Stimulated activated effector memory CD8-positive, alpha-beta T cell treated with anti-CD3 and anti-CD28 coated beads, Interleukin-12 subunit alpha, Interleukin-12 subunit beta, amount 100 ng/mL, for 72 hours (primary cell): ENCODE measurements at places on chromosomes 2 and 18.

- DNase-seq, result no peak
These were observed 36.8 kb upstream of the IGFBP2 start for GRCh38 chr2:216596236-216596979.

- DNase-seq, result no peak
These were observed 89.5 kb downstream of the NBAS start for GRCh38 chr2:15471606-15472005.

DNA sequence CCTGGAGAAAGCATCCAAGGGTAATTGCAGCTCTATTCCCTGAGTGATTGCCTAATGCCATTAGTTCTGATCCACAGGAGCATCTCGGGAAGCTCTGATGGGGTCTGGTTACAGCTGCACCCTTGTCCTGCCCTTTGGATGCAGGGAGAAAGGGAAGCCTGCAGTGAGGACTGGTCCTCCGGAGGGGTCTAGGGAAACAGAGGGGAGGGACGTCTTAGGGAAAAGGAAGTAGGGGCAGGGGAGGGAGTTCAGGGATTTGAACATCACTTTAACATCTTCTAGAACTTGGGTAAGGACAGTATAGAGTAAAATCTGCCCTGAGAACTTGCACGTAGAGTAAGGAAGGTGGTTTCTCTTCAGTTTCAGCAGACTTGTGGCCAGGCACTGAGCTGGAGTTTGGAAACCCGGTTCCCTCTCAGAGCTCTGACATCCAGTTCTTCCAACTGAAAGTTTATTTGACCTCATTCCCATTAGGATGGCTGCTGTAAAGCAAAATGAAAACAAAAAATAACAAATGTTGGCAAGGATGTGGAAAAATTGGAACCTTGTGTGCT is 20.5 kb downstream of the ONECUT2 start:
- DNase-seq, result no peak

GRCh38 chr2:25125189-25125588 is 43.2 kb downstream of the POMC start:
- no peak for DNase-seq

DNA sequence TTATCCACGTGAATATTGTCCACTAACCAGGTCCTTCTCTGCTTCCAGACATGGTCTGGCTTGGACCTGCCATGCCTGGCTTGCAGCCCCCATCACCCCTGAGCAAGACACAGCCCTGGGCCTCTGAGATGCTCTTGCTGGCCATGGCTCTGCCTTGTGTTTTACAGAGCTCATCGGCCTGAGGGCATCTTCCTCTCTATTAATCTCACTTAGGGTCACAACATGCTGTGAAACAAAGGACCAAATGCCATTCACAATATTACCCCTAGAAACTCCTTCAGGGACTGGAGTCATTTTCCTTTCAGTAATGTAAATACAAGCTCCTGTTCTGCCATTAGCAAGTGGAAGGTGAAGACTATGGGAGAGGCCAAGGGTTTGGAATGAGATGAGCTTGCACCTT is 6.8 kb upstream of the TPO start:
- DNase-seq, result no peak

DNA sequence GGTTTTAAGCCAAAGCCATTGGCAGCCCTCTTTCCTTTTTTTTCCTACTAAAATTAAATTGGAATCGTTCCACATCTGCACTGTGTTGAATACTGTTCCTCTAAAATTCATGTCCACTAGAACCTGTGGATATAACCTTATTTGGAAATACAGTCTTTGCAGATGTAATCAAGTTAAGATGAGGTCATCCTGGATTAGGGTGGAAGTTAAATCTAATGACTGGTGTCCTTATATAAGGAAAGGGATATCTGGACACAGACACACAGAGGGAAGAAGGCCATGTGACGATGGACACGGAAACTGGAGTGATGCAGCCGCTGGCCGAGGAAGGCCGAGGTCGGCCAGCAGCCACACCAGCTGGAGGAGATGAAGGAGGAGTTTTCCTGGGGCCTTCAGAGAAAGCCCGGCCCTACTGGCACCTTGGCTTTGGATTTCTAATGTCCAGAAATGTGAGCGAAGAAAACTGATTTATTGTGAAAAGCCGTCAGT is 49.4 kb downstream of the LONRF2 start:
- DNase-seq, result no peak
